ENCODE measurements at places on chromosomes 4 and X. TPM values are rescaled to one million over a fixed set of nuclear protein-coding genes. Genes with fewer than 3 reads are reported as not detected.

Gene NUDT11
- total RNA-seq, result 0.74 TPM

Gene CSN1S1
- total RNA-seq, result not detected

Gene CTAG1A
- total RNA-seq, result not detected

Gene HSD17B13
- total RNA-seq, result not detected

Gene XPNPEP2
- total RNA-seq, result not detected

Gene YIPF6
- 30.1 TPM for total RNA-seq
